ENCODE measurements at places on chromosomes 4 and X. TPM values are rescaled to one million over a fixed set of nuclear protein-coding genes. Genes with fewer than 3 reads are reported as not detected.

DNA sequence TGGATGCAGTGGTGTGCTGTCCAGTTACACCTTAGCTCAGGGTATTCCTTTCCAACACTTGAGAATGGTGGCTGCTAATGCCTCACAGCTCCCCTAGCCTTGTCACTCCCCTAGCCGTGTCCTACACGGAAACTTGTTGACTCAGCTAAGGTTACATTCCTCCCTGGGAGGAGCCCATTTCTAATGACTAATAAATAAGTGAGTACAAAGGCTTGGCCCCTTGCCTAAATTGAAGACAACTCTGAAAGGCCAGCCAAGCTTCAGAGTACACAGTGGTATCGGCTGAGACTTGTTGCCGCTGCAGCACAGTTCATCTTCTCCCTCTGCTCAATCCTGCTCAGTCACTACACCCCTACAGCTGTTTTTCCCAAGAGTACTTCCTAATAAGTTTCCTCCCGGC is 21.2 kb upstream of the SLC25A31 start:
- no peaks in the 10 kb centered on the region for H3K36me3 ChIP-seq
- DNase-seq: no peak
- H3K4me3 ChIP-seq: no peak overlapping the region
- H3K4me1 ChIP-seq: no peaks in the 10 kb centered on the region
- no peak overlapping the region for H3K27ac ChIP-seq

DNA sequence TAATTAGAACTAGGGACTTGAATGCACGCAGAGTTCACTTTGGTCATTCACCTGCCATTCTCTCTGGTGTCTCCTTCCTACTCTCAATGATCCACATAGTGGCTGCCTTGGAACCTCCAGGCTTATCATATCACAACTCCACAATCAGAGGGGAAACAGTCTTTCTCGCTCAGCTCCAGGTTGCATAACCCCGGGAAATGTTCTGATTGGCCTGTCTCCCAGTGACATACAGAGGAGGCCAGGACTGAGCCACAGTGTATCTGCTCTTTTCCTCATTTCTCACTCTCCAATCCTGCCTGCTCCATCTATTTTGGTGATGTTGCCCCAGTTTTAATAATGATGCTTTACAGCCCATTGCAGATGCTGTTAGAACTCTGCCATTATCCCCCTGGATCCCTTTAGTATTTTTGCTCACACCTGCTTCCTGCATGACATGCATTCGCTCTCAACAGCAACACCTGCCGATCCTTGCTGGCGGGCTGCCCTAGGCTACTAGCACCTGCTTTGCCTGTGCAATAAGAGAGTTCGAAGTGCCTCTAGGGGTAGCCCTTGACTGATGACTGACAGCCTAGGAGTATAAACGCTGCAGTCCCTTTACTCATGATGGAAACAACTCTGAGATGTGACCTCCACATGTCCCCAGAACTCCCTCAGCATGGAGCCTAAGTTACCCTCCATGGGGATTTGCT is 211.3 kb upstream of the RPS6KA3 start:
- no peak overlapping the region for H3K27ac ChIP-seq
- H3K27me3 ChIP-seq: no peaks in the 10 kb centered on the region
- no peak for DNase-seq
- H3K4me1 ChIP-seq: no peaks in the 10 kb centered on the region
- H3K4me3 ChIP-seq: no peak overlapping the region
- no peaks in the 10 kb centered on the region for H3K36me3 ChIP-seq

- H3K36me3 ChIP-seq: no peaks in the 10 kb centered on the region
- H3K4me1 ChIP-seq: no peaks in the 10 kb centered on the region
Measured at GRCh38 chr4:88981556-88981955, 75.4 kb downstream of the FAM13A start.

IGSF1 gene
- not detected for total RNA-seq

CNKSR2 gene
- total RNA-seq: 9.4 TPM

DCAF12L2 gene
- total RNA-seq: not detected

GRCh38 chrX:5051831-5052491 is 1176.7 kb downstream of the NLGN4X start:
- no peaks in the 10 kb centered on the region for H3K4me1 ChIP-seq
- DNase-seq: no peak
- no peaks in the 10 kb centered on the region for H3K27me3 ChIP-seq
- no peak overlapping the region for H3K4me3 ChIP-seq
- no peaks in the 10 kb centered on the region for H3K36me3 ChIP-seq

DNA sequence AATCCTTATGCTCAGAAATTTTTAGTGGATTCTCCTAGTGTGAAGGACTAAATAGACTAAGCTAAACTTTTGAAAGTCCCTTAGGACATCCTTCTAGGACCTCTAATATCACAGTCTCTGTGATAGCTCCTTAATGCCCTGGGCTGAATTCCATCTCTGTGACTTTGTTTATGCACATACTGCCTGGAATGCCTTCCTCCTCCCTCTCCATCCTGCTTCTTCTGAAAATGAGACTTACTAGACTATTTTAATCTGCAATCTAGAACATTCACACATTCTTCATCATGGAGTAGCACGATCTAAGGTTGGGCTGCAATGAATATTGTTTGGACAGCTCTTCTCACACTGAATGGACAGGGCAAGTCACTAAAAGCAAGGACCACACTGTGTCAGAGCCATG is 65.0 kb upstream of the MSX1 start:
- DNase-seq: no peak
- H3K4me3 ChIP-seq: no peak overlapping the region
- H3K36me3 ChIP-seq: no peaks in the 10 kb centered on the region

- DNase-seq: no peak
- no peaks in the 10 kb centered on the region for H3K36me3 ChIP-seq
- no peaks in the 10 kb centered on the region for H3K4me1 ChIP-seq
- no peaks in the 10 kb centered on the region for H3K27me3 ChIP-seq
- no peak overlapping the region for H3K27ac ChIP-seq
Measured at GRCh38 chr4:72631296-72631695, 62.3 kb upstream of the ADAMTS3 start.

PDE6B gene
- 11.4 TPM for total RNA-seq

ZNF157 gene
- total RNA-seq: 0.52 TPM

GRCh38 chrX:108735679-108736508 is 469 bp downstream of the IRS4 start:
- H3K27me3 ChIP-seq: peaks cover 28% of the 10 kb centered on the region
- no peak for DNase-seq
- no peak overlapping the region for H3K4me3 ChIP-seq

- H3K27ac ChIP-seq: no peak overlapping the region
- H3K4me3 ChIP-seq: no peak overlapping the region
Measured at GRCh38 chr4:47469951-47470350, 6.4 kb upstream of the COMMD8 start.

Measured in activated CD8-positive, alpha-beta T cell treated with anti-CD3 and anti-CD28 coated beads for 36 hours (primary cell).